MG63 (cell line): ENCODE measurements at places on chromosomes 6 and 20. TPM values are rescaled to one million over a fixed set of nuclear protein-coding genes. Genes with fewer than 3 reads are reported as not detected.

Gene BPIFB4
- not detected in 2 replicates for total RNA-seq

Gene PTPRT
- not detected in 2 replicates for total RNA-seq

Gene BTN1A1
- total RNA-seq: not detected in 2 replicates

Gene C6orf58
- total RNA-seq: not detected in 2 replicates

Gene DDX43
- not detected in 2 replicates for total RNA-seq

Gene REM1
- not detected in 2 replicates for total RNA-seq

Gene SLC17A3
- 0.86 TPM in 1 of 2 replicates, not detected in the other for total RNA-seq

Gene WFDC10B
- total RNA-seq: not detected in 2 replicates

Gene FRMD1
- total RNA-seq: not detected in 2 replicates
